Glomerular endothelial cell (primary cell): ENCODE measurements at places on chromosomes 1 and 21. TPM values are rescaled to one million over a fixed set of nuclear protein-coding genes. Genes with fewer than 3 reads are reported as not detected.

CD34 gene
- total RNA-seq = 54.0 and 307 TPM in 2 replicates

SYNC gene
- total RNA-seq = 17.6 and 23.9 TPM in 2 replicates

NPPB gene
- 0.34 and 1.5 TPM in 2 replicates for total RNA-seq

CENPF gene
- 10.3 and 13.1 TPM in 2 replicates for total RNA-seq

BMP8B gene
- total RNA-seq = 0.05 TPM in 1 of 2 replicates, not detected in the other

OR10J1 gene
- total RNA-seq = not detected in 2 replicates

SPRR2E gene
- not detected in 2 replicates for total RNA-seq

DNA sequence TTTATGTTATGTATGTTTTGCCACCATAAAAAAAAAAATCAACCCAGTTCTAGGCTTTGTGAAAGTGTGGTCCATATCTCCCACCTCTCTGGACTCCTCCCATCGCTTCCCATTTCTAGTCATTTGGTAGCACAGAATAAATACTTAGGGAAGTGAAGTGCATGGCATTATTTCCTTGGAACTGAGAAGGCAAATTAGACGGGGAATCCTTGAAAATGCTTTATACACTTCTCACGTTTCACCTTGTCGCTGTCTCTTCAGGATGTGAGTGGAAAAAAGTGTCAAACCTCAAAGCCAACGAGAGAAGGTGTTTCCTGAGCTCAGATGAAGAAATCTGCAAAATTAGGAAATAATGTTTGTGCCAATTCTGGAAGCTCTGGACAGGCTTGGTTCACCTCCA lies 209.9 kb downstream of the ATG4C start:
- no peak for DNase-seq

DNA sequence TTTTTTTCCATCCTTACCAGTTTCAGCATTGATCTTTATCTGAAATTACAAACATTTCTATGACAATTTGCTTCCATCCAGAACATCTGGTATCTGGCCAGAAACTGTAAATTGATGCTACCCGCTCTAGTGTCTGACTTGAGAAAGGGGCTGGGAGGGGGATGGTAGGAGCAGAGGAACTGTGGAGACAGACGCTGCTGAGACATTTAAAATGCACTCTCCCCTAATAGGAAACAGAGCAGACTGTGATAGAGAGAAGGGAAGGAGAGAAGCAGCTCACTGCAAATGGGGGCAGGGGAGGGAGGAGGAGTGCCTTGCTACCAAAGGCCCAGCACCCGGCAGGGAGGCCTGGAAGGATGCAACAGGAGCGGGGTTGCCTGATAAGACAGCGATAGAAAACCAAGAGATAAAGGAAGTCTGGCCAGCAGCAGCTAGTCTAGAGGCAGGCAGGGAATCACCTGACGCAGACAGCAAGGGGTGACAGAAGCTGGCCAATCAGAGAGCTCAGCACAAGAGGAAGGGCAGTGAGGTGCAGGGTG lies 195.5 kb upstream of the NFIA start:
- DNase-seq = no peak

DNA sequence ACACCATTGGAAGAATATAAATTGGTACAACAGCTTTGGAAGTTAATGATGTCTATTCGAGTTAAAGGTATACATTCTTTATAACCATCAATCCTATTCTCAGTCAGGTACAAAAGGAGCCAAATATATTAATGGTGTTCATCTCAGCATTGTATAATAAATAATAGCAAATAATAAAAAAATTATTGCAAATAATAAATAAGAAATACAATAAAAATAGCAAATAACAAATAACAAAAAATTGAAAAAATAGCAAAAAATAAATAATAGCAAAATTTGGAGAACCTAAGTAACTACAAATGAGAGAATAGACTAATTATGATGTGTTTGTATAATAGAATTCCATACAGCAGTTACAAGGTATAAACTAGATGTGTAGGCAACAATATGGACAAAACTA lies 25.6 kb upstream of the NRIP1 start:
- DNase-seq = no peak

DNA sequence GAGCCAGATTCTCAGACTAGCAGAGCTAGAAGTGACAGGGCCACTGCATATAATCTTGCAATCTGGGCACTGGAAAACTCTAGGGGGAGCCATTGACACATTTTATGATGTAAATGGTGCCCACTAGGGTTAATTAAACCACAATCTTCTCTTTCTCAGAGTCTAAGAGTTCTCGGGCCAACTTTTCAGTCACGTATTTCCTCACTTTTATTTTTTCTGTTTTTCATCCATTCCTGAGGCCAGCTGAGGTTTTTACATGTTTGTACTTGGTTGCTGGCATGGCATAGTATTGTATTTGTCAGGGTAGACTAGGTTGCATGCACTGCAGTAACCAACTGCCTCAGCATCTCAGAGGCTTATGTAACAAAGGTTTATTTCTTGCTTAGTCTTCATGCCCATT lies 138.2 kb downstream of the ZNF326 start:
- DNase-seq = no peak

GRCh38 chr1:56084246-56084645 lies 495.1 kb downstream of the PLPP3 start:
- DNase-seq = no peak

DNA sequence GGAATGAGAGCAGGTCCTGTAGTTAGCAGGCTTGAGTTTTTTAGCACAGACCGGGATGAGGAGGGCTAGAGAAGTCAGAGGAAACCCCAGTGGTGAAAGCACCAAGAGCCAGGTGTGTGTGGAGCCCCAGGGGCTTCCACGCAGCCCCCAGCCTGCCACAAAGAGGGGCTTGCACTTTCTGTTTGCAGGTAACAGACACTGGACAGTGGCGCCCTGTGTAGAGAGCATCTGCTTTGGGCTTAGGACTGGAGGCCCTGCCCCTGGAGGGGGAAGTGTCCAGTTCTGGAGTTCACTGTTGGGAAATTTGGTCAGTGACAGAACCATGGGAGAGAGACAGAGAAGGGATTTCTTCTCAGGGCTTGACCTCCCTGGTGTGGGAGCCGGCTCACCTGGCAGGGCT lies 19.5 kb downstream of the AGT start:
- DNase-seq = no peak

DNA sequence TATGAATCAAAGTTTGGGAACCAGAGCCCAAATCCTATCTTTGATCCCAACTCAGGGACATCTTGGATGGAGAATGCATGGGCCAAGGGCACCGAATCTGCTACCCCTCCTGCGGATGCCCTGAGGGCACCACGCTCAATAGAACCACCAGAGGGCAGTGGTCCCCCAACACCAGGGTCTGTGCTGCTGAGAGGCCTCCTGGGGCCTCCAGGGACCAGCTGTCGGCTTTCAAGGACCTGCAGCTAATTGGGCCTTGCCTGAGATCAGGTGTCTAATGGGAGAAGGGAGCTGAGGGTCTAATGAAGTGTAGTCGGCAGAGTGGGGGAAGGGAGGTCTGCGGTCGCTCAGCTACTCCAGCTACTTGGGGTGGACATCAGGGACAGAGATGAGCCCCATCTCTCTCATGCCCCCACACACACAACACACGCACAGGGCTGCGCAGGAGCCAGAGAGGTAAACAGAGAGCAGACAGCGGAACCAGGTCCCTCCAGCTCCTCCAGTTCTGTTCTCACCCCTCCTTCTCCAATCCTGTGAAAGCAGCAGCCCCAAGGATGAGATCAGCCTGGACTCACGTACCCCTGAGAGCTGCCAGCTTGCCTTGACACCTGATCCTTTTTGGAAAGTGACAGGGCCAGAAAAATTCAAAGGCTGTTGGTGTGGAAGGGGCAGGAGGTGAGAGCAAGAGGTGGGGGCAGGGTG lies 34.9 kb upstream of the PPP1R15B start:
- no peak for DNase-seq

- no peak for DNase-seq
These were observed 54.7 kb downstream of the VWA5B1 start for GRCh38 chr1:20345419-20345818.
